ENCODE measurements at places on chromosomes 7 and 10.

DNA sequence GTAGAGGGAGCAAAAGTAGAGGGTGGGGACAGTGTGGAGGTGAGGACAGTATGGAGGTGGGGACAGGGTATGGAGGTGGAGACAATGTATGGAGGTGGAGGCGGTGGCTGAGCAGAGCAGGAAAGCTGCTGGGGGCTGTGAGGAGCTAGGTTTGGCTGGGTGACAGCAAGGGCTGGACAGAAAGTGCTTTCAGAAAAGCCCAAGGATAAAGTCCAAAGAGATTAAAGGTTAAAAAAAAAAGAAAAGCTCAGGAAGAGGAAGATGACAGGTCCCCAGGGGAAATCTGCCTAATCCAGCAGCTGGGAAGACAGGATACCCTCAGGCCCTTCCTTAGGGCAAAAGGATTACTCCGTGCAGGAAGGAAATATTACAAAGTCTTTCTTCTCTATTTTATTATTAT lies 32.1 kb upstream of the PFKFB3 start:
- DNase-seq, result no peak

DNA sequence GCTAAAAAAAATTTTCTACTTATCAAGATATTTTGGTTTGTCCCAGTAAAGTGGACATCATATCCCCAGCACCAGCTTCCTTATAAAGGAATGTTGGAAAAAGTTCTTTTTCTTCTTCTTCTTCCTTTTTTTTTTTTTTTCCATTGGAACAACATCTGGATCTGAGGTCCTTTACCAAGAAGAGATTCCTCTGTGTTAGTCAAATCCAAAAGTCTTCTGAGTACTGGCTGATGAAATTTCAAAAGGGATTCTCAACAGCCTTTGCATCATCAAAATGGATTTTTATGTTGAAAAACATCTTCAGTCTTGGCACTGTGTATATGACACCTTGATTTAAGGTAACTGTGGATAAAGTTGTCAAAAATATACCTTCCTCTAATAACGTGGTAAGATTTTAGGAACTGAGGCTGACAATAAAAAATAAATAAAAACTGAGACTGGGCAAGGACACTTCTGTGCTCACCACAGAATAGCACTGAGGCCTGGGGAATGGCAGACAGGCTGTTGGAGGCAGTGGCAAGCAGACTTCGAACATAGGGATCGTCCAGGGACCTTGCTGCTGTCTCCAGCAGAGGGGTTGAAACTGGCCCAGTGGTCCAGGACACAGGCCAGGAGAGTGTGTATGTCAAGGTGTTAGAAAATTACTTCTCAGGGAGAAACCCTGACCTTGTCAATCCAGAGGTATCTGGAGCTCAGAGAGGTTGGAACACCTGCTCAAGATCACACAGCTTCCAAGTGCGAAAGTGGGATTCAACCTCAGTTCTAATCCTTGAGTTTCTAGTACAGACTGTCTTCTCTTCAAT lies 130.4 kb downstream of the PTPN20 start:
- no peak for DNase-seq

- DNase-seq, result no peak
Observed at GRCh38 chr7:93146036-93146435, 2.1 kb downstream of the SAMD9L start.

GRCh38 chr10:91050371-91051034 lies 129.6 kb upstream of the ANKRD1 start:
- DNase-seq, result no peak

DNA sequence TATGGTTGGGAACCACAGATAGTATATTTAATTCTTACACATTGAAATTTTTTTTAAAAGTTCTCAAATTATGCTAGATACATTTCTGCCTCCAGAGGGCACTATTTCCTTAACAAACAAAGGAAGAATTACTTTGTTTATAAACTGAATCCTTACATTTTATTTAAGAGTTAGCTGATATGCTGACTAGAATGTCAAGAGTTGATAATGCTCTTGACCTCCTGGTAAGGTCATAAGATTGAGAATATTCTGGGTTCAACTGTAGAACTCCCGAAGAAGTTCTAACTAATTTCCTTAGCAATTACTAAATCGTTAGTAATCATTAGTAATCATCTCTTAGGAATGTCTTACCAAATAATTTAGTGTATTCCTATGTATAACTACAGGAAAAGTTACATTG lies 95.3 kb upstream of the CYP26C1 start:
- no peak for DNase-seq

Measured in activated CD4-positive, alpha-beta T cell treated with anti-CD3 and anti-CD28 coated beads, Interleukin-2, amount 50 U/mL, for 48 hours (primary cell).